Suprapubic skin (tissue), 4 donors: ENCODE measurements at places on chromosomes 16 and 17. TPM values are rescaled to one million over a fixed set of nuclear protein-coding genes. Genes with fewer than 3 reads are reported as not detected.

NCBP3 gene
- total RNA-seq = 24.1 TPM

C1QTNF8 gene
- not detected for total RNA-seq

XAF1 gene
- 5.6 TPM for total RNA-seq

CDC42EP4 gene
- total RNA-seq = 60.0 TPM
